Stimulated activated CD4-positive, alpha-beta T cell treated with anti-CD3 and anti-CD28 coated beads, Interleukin-15, amount 100 ng/mL, for 24 hours (primary cell): ENCODE measurements at places on chromosomes 13 and 19.

GRCh38 chr13:78816154-78816553, 157.2 kb upstream of the OBI1 start:
- DNase-seq, result no peak

DNA sequence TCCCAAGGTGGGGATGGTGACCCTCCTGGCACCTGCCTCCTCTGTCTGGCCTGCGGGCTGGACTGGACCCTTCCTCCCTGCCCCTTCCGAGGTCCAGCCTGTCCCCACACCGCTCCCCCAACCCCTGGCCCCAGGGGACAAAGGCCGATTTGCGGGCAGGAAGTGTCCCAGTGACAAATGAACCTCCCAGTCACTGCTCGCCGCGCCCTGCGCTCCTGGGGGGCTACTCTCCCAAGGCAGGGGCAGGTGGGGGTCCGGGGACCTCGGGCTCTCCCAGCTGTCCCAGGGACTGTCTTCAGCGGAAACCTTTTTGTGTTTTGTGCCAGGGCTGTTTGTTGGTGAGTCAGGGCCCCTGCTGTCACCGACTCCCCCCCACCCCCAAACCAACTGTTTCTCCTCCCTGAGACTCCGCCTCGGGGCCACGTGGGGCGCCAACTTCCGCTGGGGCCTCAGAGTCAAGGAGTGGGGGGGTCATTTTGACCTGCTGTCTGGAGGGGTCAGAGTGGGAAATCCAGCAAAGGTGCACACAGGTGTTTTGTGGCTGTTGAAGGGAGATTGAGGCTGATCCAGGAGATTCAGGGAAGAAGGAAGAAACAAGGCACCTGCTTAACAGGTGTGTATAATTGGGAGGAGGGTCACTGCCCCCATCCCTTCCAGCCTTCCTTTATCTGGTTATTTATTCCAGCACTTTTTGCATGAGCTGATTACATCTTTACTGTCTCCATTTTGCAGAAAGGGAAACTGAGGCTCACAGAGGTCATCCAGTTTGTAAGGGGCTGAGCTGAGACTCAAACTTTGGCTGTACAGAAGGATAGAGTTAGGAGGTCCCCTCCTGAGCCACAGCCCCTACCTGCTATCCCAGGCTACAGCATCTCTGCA, 831 bp downstream of the PGPEP1 start:
- DNase-seq, result peak; percentile 81

DNA sequence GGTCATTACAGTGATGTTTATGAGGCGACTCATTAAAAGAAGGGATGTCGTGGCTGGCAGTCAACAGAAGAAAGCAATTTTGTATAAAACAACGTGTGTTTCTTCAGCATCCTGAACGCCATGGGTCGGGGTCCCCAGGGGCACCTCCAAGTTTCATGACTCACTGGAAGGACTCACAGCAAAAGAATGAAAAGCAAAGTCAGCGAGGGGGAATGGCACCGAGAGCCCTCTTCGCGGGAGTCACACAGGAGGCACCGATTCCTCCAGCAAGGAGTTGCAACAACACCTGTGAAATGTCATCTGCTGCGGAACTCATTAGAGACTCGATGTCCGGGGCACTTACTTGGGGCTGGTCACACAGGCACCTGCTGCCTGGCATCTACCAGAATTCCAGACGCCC, 130.7 kb upstream of the PEG3 start:
- no peak for DNase-seq

DNA sequence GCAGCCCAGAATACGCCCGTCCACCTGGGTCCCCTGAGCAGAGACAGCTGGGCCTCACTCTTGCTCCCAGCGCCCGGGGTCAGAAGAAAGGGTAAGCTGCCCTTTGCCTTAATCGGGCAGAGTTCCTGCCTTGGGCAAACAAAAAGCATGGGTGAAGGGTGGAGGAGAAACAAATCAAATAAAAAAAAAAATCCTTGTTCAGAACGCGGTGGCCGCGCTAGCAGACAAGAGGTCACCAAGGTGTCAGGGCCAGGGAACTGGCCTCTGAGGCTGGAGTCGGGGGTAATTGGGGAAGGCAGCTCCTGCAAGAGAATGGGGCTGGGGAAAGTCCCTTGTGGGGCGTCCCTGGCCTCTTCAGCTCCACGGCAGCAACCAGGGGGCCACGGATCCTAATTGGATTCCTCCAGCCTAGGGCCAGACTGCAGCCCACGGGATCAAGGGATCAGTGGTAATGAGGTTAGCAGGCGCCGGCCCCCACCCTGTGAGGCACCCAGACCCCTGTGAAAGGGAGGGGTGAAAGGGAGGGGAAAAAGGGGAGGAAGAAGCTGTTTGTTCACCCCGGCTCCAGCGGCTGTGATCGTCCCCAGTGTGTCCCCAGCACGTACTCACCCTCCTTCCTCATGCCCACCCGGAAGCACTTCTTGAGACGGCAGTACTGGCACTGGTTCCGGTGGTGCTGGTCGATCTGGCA, 5.5 kb downstream of the NR2F6 start:
- DNase-seq, result no peak

GRCh38 chr19:24046550-24046949, 40.4 kb upstream of the ZNF254 start:
- no peak for DNase-seq

GRCh38 chr13:33758113-33758512, 59.8 kb upstream of the RFC3 start:
- no peak for DNase-seq

GRCh38 chr13:94672400-94672799, 39.9 kb downstream of the SOX21 start:
- no peak for DNase-seq

DNA sequence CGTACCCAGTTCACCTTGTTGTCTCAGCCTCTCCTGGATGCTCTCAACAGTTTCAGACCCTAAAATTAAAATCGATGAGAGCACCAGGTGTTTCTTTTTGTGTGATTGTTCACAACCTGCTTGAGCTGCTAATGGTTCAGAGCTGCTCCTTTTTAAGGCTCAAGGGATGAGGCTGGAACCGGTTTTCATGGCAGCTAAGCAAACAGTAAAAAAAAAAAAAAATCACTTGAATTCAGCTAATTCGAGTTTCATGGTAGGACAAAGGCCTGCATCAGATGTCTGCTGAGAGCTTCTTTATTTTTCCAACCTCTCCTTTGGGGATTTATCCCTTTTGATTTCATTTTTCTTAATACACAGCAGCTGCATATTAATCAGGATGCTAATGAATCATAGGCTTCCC, 6.5 kb downstream of the SYCE2 start:
- DNase-seq, result no peak

- DNase-seq, result peak; percentile 42
Observed at GRCh38 chr13:26037302-26037701, 14.5 kb downstream of the SHISA2 start.

DNA sequence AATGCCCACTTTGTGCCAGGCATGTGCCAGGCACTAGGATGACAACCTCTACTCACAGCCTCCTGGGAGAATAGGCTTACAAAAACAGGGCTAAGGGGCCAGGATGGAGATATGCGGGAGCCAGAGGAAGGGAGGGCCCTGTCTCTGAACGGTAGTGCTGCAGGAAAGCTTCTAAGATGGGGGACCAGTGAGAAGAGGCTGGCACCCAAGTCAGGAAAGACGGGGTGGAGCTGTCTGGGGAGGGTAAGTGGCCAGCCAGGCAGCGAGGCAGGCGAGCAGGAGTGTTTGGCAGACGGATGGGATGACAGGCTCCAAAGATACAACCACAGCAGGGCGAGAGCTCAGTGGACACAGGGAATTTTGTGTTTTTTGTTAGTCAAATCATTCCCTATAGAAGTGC, 44.7 kb upstream of the GPI start:
- DNase-seq, result no peak

DNA sequence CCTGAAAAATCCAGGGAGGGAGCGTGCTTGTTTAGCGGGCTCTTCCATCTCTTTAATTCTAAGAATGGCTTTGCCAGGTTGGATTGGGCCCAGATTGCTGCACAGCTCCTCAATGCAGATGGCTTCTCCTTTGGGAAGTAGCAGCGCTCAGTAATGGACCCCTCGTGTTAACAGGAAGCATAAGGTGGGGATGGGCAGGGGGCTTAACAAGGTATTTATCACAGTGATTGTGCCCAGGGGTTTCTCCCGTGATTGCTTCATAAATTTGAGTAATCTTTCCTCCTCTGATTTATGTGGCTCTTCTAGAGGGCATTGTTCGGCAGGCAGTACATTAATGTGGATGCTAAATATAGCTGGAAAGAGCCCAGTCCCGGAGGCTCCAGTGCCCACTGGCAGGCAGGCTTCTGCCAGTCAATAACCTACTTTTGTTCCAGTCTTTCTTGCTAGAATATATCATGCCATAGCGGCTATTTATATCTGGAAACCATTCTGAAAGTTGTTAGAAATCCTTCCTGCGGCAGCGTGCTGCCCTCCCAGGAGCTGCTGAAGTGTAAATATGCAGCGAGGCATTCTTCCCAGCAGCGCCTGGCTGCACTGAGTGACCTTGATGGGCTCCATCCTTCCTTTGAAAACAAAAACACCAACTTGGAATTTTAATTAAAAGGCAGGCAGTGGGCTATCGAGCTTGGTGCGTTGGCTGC, 65.0 kb downstream of the FGF9 start:
- no peak for DNase-seq

- no peak for DNase-seq
Observed at GRCh38 chr19:41435936-41436673, 3.6 kb downstream of the DMAC2 start.

GRCh38 chr19:1376415-1376805, 7.3 kb upstream of the NDUFS7 start:
- no peak for DNase-seq

GRCh38 chr13:78976696-78977095, 317.7 kb upstream of the OBI1 start:
- no peak for DNase-seq

GRCh38 chr13:60047918-60048317, 115.8 kb downstream of the DIAPH3 start:
- DNase-seq, result no peak

- DNase-seq, result no peak
Observed at GRCh38 chr13:29473166-29473565, 122.3 kb downstream of the SLC7A1 start.

DNA sequence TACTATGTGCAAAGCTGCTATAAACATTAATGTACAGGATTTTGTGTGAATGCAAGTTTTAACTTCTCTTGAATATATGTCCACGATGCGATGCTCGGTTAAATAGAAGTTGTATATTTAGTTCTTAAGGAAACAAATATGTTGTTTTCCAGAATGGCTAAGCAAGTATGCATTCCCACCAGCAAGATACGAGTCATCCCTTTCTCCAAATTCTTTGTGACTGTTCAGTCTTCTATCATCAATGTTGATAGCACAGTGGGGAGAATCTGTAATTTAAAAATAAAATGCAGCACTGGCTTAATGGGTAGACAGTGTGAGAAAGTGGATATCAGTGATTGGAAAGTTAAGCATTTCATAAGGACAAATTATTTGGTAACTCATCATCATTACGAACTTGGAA, 1340.8 kb downstream of the PCDH9 start:
- DNase-seq, result no peak

DNA sequence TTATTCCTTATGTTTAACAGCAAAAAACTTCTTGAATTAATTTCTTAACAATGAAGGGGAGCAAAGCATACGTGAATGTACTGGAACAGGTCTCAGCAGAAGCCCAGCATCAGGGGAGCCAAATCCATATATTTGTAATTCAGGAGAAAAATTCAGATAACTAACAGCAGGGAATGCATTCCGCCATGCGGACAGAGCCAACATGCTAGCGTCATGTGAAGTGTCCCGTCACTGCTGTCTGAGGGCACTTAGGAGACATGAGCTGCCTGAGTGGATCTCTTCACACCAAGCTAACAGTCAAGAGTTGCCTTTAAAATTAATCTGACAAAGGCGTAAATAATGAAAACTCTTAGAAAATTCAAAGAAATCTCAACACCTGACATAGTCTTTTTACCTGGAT, 6.4 kb downstream of the AMER2 start:
- no peak for DNase-seq

GRCh38 chr13:101474419-101474957, 22.0 kb downstream of the ITGBL1 start:
- no peak for DNase-seq

GRCh38 chr19:36876993-36877938, 26.6 kb downstream of the ZNF345 start:
- DNase-seq, result no peak

- DNase-seq, result peak; percentile 57
Observed at GRCh38 chr19:49499030-49499670, 2.9 kb downstream of the RPS11 start.

DNA sequence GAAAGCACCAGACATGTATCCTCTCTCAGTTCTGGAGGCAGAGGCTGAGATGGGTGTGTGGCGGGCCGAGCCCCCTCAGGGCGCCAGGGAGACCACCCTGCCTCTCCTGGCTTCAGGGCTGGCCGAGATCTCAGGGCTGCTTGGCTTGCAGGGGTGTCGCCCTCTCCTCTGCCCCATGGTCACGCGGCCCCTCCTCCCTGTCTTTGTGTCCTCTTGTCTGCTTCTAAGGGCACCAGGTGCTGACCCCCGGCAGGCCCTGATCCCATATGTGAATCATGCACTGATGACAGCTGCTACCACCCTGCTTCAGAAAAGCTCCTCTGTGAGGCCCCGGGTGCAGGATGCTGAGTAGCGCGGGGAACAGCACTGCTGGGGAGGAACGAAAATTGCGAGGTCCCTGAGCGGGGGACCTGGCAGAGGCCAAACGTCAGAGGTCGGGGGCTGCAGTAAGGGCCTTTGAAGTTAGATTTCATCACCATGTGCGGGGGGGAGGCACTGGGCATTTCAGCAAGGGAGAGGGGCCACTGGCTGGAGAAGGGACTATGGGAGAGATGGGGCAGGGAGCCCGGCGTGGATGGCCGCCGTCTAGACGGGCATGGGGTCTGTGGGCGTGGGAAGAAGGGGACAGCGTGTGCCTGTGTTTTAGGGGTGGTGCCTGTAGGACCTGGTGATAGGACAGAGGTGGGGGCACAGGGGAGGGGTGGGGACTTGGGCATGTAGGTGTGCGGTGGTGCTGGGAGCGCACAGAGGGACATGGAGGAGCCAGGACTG, 125.2 kb downstream of the KDM4B start:
- DNase-seq, result no peak

DNA sequence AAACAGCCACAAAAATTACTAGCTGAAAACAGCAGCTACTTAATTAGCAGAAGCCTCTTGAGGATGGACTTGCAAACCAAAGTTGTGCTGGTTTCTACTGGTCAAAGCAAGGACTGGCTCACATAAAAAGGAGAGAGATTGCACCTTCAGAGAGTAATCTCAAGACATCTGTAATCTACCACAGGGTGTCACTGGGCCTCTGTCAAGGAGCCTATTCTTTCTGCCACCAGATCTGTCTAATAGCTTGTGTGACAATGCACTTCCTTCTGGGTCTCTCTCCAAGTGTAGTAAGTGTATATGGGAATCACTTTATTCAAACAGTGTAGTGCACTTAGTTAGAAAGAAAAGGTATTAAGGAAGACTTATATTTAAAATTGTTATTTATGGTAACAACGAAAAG, 24.4 kb upstream of the ZNF561 start:
- DNase-seq, result no peak
